Stimulated activated CD4-positive, alpha-beta T cell treated with anti-CD3 and anti-CD28 coated beads, Interleukin-12 subunit alpha, Interleukin-12 subunit beta, amount 100 ng/mL, for 48 hours (primary cell): ENCODE measurements at places on chromosomes 11 and 22.

DNA sequence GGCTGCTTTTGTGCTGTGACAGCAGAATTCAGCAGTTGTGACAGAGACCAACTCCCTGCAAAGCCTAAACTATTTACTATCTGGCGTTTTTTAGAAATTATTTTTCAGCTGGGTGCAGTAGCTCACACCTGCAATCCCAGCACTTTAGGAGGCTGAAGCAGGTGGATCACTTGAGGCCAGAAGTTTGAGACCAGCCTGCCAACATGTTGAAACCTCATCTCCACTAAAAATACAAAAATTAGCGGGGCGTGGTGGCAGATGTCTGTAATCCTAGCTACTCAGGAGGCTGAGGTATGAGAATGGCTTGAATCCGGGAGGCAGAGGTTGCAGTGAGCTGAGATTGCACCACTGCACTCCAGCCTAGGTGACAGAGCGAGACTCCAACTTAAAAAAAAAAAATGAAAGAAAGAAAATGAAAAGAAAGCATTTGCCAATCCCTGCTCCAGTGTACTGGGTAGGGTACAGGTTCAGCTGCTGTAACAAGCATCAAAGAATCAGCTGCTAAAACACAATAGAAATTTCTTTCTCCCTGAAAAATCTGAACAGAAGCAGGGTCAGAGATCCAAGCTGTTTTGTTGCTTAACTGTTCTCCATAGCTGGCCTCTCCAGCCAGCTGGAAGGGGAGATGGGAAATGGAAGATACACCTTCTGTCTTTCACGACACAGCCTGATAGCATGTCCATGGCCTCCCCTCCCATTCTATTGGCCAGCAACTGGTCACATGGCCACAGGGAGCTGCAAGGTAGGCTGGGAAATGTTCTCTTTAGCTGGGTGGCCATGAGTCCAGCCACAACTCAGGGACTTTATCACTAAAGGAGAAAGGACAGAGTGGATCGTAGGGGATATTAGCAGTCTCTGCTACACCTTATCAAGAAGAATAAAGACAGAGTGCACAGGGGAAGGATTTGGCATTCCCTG lies 8.5 kb upstream of the NCF4 start:
- DNase-seq: no peak

GRCh38 chr11:115761348-115761747 lies 257.1 kb upstream of the CADM1 start:
- no peak for DNase-seq

DNA sequence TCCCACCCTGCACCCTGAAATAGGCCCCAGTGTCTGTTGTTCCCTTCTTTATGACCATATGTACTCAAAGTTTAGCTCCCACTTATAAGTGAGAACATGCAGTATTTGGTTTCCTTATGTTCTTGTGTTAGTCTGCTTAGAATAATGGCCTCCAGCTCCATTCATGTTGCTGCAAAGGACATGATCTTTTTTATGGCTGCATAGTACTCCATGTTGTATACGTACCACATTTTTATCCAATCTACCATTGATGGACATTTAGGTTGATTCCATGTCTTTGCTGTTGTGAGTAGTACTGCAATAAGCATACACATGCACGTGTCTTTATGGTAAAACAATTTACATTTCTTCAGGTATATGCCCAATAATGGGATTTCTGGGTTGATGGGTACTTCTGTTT lies 59.4 kb upstream of the ANGPTL5 start:
- no peak for DNase-seq

DNA sequence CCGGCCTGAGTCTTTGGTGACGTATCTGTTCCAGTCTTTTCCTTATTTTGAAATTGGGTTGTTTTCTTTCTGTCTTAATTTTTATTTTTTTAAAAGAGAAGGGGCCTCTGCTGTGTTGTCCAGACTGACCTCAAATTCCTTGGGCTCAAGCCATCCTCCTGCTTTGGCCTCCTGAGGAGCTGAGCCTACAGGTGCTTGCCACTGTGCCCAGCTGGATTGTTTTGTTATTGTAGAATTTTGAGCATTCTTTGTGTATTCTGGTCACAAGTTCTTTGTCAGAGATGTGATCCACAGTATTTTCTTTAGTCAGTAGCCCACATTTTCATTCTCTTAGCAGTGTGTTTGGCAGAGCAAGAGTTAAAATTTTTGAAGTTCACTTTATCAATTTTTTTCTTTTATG lies 100.1 kb downstream of the ATXN10 start:
- DNase-seq: no peak

- DNase-seq: no peak
Measured at GRCh38 chr11:45756384-45757010, 48.5 kb upstream of the SLC35C1 start.

DNA sequence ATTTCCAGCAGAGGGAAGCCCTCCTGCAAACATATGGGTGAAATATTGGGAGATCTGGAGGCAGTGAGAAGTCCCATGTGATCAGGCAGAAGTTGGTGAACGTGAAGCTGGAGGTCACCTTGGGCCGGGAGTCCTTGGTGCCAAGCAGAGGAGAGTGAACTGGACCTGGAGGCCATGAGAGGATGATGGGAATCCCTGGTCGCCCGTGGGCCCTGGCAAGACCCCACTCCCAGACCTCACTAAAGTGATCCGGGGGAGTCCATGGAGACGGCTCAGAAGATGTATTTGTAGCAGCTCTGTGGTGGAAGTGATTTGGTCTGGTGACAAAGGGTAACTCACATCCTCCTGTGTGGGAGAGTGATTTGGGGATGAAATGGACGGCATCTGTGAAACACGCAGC lies 71.0 kb downstream of the ARHGAP8 start:
- no peak for DNase-seq

- no peak for DNase-seq
Measured at GRCh38 chr11:84316866-84317555, 1030.8 kb upstream of the CCDC90B start.

DNA sequence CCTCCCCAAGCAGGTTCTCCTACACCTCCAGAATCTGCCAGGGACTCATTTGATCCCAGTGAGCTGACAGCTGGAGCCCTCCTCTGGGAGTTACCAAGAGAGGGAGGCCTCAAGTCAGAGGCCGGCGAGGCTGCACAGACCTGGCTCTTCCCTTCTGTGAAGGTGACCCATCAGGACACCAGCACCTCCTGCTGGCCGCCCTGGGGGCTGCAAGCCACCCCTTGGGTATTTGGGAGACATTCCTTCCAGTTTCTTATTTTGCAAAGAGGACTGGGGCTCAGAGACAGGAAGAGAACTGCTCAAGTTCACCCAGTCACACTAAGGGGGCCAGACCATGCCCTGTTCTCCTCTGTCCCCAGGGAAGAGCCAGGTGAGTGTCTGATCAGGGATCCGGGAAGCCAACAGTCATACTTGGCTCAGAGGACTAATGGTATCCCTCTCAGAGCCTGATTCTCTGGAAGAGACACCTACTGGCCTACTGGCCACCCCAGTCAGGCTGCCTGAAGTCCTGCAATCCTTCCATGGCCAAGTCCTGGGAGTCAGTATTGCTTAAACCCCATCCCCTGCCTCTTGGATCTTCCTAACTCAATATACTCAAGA lies 40.5 kb upstream of the RIC3 start:
- DNase-seq: no peak

- DNase-seq: no peak
Measured at GRCh38 chr11:130458410-130458729, 9.9 kb downstream of the ADAMTS15 start.

- DNase-seq: no peak
Measured at GRCh38 chr22:27115816-27116256, 458.4 kb downstream of the MIAT start.

GRCh38 chr11:111450480-111451320 lies 61.5 kb downstream of the BTG4 start:
- DNase-seq: no peak

DNA sequence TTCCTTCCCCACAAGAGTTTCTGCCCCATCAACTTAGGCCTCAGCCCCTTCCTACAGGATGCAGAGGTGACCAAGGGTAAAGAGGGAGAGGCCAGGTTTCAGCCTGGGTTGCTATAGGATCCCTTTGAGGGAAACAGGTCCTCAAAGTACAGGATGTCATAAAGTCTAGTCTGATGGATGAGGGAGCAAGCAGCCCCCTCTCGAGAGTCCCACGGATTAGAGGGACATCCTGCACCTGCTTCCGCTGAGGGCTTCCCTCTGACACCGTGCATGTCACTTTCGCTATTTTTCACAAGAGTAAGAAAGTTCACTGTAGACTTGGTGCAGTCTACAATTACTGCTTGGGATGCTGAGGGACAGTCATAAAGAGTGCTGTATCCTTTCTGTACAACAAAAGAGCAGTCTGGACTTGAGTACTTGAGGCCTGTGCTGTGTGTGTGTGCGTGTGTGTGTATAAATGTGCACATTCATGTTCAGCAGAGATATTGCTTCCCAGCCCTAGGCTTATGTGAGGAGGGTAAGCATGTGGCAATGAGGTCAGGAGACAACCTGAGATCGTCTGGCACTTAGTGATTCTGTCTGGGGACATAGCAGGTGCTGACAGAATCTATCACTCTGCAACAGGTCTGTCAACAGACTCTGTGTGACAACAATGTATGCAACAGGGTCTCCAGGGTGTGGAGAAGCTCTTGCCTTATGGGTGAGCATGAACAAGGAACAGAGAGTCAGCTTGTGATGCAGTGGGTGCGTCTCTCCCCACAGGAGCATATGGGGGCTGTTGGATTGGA lies 18.0 kb upstream of the CHST1 start:
- no peak for DNase-seq

GRCh38 chr22:18022876-18023275 lies 1.5 kb downstream of the MICAL3 start:
- no peak for DNase-seq

DNA sequence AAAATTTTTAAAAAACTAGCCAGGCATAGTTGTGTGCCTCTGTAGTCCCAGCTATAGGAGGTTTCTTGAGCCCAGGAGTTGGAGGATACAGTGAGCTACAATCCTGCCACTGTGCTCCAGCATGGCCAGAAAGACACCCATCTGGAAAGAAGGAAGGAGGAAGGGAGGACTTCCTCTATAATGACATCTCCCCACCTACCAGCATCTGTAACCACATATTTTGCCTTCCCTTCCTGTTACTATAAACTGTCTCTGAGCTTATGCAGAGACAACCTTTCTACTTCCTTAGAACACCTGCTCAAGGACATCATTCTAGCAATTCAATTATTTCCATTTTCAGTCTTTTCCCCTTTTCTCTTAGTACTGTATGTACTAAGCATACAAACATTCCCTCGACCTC lies 2.2 kb upstream of the NUP160 start:
- DNase-seq: no peak

DNA sequence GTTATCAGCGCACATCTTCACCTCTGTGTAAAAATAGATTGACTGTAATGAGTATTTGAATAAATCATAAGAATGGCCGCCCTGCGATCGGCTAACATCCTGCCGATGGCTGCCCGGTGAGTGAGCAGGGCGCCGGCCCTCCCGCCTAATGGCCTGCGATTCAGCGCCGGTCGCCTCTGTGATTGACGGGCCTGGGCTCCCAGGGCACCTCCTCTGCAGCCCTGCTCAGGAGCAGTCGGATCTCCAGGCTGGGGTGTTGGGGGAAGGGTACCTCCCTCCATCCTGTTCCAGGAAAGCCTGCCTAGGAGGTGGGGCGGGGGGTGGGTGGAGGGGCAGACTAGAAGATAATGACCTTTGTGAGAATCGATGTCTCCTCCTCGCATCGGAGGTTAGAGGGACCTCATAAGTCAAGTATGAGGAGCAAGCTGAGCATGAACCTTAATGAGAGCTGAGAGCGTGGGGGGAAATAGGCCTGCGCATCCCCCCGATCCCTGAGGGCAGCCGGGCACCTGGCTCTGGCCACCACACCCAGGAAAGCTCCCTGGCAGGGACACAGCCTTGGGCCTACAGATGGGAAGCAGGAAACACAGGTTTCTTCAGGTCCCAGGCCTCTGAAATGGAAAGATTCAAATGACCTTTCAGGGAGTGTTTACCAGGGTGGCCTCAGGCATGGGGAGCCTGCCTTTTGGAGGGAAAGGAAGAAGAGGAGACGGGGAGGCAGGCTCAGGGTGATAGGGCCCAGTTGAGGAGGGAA lies 71.7 kb downstream of the PKNOX2 start:
- no peak for DNase-seq

- no peak for DNase-seq
Measured at GRCh38 chr11:18581825-18582224, 6.7 kb downstream of the UEVLD start.

DNA sequence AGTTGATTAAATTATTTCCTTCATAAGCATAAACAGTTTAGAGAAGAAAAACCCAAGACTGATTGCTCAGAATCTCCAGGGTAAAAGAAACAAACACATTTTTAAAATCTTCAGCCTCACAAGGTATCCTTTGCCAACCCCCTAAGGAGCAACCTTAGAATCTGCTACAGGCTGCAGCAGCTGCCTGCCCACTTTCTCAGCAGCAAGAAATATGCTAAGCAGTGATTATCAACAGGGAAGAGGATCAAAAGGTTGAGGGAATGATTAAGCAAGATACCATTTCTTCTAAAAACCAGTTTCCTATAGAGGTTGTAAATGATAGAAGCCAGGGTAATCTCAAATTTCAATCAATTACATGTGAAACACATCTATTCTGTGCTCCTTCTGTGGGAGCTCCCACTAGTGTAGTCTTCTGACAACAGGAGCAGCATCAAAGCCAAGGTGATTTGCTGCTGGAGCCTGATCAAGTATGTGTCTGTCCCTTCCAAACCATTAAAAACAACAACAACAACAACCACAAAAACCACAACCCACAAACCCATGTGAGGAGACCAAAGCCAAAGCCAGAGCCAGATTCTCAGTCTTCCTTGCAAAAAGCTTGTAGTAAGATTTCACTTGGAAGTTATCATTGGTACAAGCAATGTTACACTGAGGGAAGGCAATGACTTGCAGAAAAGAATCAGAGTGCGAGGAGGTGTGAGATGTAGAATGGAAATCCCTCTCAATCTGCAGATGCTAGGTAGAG lies 761.2 kb downstream of the DLG2 start:
- DNase-seq: no peak

DNA sequence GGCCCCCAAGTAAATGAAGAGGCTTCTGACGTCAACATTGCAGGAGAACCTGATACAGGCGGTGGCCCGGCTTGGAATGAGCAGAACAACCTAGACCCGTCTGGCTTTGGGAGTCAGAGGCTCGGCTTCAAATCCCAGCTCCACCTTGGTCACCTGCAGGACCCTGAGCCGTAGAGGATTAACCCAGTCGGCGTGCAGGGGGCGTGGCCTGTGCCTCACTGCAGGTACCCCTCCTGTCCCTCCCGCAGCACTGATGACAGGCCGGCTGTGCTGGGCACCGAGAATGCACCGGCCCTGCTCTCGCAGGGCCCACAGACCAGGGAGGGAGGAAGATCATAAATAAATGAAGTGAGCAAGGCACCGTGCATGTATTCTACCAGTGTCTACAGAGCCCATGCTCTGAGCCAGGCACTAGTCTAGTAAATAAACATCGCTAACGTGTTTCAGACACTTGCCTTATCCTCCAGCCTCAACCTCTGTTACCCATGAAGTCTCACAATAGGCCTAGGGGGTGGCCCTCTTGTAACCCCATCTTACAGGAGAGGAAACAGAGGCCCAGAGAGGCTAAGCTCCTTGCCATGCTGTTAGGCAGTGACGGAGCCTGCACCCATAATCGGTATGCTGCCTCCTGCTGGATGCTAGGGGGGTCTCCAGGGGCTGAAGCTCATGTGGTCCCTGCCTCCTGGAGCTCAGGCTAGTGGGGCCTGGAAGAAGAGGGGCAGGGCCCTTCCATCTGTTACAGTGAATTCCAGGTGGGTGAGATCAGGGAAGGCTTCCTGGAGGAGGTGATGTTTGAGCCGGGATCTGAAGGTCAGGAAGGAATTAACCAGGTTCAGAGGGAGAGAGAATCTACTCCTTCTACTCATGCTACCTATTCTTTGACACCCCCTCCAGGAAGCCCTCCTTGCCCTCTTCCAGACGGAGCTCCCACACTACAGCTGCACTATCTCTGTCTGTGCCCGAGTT lies 53.4 kb downstream of the RTL6 start:
- DNase-seq: no peak

- peak; percentile 81 for DNase-seq
Measured at GRCh38 chr11:118338637-118339061, 3.9 kb downstream of the CD3D start.
